ENCODE measurements at places on chromosomes 12 and 14.

DNA sequence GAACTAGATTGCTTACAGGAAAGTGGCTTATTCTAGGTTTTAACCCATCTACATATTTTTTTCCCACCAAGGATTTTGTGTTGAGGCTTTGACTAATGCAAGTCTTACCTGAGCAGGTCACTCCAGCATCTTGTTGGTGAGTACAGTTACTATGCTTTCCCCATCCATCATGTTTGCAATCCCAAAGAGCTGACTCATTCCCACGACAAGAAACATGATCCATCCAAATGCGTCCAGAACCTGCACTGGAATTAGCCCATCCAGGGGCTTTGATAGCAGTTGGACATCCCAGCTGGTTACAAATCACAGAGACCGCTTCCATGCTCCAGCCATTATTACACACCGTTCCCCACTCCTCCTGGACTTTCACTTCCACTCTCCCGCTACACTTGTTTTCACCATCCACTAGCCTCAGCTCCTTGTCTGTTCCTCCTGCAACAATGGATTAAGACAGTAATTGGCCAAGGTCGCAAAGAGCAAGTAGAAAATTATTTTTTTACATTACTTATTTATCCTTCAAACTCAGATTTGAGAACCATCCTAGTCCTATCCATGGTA is 2.5 kb downstream of the CD163 start:
- DNase-seq, result peak; percentile 63

GRCh38 chr14:35292770-35293561 is 784 bp downstream of the PSMA6 start:
- DNase-seq, result no peak

- peak; percentile 11 for DNase-seq
These were observed 162.2 kb downstream of the STXBP6 start for GRCh38 chr14:24887623-24888304.

DNA sequence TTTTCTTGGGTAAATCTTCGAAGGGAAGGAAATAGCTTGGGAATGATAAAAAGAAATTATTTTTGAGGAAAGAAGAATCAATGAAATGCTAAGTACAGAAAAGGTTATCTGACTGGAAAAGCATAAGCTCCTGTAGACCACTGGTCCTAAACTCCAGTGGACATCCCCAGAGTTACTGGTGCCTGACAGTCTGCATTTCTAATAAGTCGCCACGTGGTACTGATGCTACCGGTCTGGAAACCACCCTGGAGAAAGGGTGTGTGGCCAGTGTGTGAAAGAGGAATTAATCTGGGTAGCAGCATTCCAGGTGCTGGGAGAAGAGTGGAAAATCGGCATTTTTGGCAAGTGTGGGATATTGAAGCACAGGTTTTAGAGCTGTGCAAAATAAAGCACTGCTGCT is 73.3 kb downstream of the FBXW8 start:
- DNase-seq, result no peak

GRCh38 chr12:86260183-86260582 is 4.0 kb upstream of the MGAT4C start:
- DNase-seq, result no peak

- DNase-seq, result no peak
These were observed 84.1 kb downstream of the PPP1R12A start for GRCh38 chr12:79850610-79851299.

- no peak for DNase-seq
These were observed 43.5 kb downstream of the B4GALNT3 start for GRCh38 chr12:503111-503761.

DNA sequence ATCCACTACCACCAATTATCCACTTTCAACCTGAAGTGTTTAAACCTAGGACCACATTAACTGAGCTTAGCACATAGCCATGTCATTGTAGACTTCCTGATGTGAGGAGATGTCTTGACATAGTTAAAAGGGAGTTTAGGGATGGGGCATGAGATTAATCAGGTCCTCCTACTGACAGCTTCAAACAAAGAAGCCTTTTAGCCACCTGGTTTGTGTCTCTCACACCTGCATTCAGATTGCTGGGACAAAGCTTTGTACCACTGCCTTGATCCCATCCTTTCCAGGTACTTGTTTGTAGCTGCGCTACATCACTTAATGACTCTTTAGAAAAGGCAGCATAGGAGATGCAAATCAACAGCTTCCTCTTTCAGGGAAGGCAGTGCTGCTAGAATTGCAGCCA is 340.7 kb upstream of the DDHD1 start:
- DNase-seq, result no peak

GRCh38 chr12:25524366-25524765 is 28.7 kb downstream of the LMNTD1 start:
- DNase-seq, result no peak

GRCh38 chr12:3419558-3419957 is 71.4 kb upstream of the PRMT8 start:
- DNase-seq, result no peak

DNA sequence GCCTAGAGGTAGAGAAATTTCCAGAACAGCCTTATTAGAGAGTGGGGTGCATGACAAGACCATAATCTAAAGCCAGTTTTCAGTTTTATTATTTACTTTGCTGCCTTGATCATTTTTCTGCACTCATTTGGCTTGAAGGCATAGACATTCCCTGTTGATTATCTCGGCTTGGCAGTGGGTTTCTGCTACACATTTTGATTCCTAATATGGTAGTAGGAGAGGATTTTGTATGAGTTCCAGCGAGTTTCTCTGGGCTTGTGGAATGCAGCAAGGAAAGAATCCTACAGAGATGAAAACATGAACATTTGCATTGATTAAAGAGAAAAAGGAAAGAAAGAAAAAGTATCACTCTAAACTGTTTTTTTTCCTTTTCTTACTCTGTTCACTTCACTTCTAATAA is 281.2 kb downstream of the PAWR start:
- peak; percentile 90 for DNase-seq
